RWPE1 (cell line): ENCODE measurements at places on chromosomes 3 and 15.

DNA sequence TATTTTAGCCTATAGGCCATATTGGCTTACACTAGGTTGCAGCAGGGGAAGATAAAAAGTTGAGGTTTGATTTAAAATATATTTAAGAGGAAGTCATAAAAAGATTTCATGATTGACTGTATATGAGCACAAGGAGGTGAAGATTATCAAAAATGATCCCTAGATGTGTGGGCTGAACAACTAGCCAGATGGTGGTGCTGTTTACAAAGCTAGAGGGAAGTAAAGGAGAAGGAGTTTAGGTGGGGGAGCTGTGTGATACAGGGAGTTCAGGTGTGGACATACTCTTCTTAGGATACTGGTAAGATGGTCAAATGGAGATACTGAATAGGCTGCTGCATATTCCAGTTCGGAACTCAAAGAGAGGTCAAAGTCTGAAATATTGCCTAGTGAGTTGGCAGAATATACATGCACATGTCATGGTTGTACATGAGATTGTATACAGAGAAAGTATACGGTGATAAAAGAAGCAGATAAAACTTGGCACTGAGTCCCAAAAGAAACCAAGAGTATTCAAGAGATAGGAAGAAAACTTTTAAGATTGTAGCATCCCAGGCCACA lies 727.8 kb downstream of the NLGN1 start:
- DNase-seq, result peak; percentile 3

- DNase-seq, result peak; percentile 68
These were observed 9.6 kb upstream of the PSMD2 start for GRCh38 chr3:184289426-184289938.

DNA sequence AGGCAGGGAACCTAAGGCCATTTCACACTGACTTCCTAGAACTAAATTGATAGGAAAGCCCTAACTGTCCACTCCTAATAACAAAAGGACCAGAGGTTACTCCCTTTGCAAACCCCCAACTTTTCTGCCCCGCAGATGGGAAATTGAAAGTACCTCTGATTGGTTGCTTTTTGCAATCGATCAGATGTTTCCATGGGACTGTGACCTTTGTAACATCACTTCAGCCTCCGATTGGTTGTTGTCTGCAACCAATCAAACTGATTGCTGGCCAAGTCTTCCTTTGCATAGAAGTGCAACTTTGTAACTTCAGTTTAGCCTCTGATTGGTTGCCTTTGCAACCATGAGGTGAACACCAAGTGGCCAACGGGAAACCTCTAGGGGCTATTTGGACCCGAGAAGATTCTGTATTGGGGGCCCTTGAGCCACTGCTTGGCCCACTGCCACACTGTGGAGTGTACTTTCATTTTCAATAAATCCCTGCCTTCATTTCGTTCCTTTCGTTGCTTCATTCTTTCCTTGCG lies 11.3 kb upstream of the KNL1 start:
- no peak for DNase-seq

DNA sequence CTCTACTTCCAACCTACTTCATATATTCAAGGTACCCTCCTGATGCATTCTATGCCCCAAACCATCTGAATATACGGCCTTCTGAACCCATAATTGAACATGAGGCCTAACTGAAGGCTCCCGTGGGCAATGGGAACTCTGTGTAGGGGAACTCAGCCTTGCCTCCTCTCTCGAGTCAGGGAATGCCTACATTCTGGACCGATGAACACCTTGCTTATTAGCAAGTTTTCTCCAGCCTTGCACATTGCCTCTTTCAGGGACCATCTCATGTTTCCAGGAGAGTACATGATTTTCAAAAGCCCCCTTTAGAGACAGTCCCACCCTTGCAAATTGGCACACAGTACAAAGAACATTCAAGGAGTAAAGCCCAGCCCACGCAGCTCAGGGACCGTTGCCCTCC lies 26.3 kb upstream of the GALNT15 start:
- DNase-seq, result no peak

DNA sequence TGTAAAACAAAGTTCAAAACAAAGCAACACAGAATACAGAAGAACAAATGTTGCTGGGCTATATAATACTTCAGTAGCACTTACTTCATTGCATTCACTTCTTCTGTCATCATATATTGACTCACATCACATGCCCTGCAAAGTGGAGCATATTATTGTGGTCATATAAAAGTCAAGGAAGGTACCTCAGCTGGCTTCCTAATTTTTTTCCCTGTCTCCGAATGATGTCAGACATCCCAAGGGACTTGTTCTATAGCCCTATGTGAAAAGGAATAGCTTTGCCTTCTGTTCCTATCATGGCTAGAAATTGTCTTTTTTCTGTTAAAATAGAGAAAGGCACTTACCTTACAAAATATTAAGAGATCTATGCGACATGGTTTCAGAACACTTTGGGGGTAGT lies 109.4 kb downstream of the LRTM1 start:
- DNase-seq, result no peak

DNA sequence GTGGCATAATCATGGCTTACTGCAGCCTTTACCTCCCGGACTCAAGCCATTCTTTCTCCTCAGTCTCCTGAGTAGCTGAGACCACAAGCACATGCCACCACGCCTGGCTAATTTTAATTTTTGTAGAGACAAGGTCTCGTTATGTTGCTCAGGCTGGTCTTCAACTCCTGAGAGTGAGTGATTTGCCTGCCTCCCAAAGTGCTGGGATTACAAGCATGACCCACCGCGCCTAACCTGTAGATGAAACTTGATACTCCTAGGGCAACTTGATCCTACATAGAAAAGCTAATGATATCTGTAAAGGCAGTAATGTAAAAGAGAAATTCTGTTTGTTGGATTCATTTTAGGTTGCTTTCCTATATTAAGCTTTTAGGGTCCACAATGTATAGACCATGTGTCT lies 391.9 kb upstream of the THRB start:
- no peak for DNase-seq

DNA sequence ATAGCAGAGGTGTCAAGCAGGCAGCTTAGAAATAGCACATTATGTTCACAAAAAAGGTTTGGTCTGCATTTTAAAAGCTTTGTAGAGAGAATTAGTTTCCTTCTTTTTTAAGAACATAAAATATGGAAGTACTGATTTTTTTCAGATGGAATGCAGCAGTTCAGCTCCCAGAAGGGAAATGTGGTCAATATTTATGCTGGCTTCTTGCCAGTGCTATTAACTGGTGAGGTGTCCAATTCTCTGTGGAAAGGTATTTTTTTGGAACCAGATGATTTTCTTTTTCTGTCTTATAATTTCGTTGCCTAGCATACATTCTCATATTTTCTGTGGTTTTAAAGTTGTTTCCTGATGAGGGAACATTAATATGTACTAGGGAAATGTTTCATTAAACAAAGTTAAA lies 211.4 kb upstream of the ZNF385D start:
- no peak for DNase-seq

- DNase-seq, result no peak
These were observed 9.0 kb upstream of the SLC25A26 start for GRCh38 chr3:66211779-66212178.

GRCh38 chr15:74311734-74312444 lies 55.6 kb downstream of the CYP11A1 start:
- DNase-seq, result peak; percentile 29

DNA sequence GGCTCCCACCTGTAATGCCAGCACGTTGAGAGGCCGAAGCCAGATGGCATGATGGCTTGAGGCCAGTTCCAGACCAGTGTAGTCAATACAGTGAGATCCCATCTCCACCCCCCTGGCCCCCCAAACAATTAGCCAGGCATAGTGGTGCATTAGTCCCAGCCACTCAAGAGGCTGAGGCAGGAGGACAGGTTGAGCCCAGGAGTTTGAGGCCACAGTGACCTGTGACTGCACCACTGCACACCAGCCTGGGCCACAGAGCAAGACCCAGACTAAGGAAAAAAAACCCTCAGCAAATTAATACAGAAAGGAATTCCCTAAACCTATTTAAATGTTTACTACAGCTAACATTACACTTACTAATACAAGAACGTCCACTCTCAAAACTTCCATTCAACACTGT lies 424.6 kb downstream of the SHQ1 start:
- DNase-seq, result no peak

DNA sequence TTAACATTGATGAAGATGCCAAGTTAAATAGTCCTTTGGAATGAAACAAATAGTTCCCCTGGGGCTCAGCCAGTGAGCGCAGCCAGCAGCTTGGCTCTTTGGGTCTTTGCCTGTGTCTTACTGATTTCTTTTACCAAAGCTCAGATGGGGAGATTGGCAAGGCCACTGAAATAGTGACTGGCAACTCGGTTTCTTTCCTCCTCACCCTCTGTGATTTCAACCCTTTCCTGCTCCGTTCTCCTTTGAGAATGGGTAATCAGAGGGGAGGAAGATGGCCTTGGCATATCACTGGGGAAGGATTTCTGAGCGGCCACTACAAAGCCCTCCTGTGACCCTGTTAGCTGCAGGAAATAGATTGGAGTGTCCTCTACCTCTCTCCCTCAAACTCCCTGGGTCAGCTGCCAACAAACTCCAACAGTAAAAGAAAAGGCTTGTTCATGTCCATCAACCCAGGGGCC lies 337.1 kb upstream of the LRRFIP2 start:
- DNase-seq, result no peak

- DNase-seq, result no peak
These were observed 69.3 kb downstream of the CHST2 start for GRCh38 chr3:143188881-143189280.

GRCh38 chr3:32912046-32912445 lies 39.4 kb upstream of the CCR4 start:
- no peak for DNase-seq

- no peak for DNase-seq
These were observed 3.4 kb upstream of the TLR9 start for GRCh38 chr3:52228751-52229291.

- peak; percentile 5 for DNase-seq
These were observed 11.0 kb downstream of the FBLN2 start for GRCh38 chr3:13559764-13560525.

DNA sequence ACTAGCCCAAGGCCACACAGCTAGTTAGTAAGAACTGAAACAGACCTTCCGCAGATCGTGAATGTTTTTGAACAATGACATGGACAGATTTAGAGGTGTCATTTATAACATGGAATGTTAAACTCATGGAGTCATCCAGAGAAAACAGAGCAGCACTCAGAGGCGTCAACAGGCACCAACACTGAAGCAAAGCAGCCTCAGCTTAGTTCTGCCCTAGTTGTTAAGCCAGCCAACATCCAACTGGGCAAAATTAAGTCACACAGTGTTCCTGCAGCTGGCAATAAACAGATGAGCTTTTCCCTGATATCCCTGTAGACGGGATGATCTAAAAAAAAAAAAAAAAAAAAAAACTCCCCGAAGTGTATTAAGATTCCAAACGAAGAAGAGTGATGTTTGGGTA lies 13.6 kb downstream of the DCLK3 start:
- no peak for DNase-seq

DNA sequence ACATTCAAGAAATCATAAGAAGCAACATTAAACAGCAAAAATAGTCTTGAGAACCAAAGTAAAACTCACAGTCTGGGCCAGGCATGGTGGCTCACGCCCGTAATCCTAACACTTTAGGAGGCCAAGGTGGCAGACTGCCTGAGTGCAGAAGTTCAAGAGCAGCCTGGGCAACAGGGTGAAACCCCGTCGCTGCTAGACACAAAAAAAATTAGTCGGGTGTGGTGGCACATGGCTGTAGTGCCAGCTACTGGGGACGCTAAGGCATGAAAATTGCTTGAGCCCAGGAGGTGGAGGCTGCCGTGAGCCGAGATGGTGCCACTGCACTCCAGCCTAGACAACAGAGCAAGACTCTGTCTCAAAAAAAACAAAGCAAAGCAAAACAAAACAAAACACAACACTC lies 117.7 kb upstream of the GOLGA6L6 start:
- no peak for DNase-seq

DNA sequence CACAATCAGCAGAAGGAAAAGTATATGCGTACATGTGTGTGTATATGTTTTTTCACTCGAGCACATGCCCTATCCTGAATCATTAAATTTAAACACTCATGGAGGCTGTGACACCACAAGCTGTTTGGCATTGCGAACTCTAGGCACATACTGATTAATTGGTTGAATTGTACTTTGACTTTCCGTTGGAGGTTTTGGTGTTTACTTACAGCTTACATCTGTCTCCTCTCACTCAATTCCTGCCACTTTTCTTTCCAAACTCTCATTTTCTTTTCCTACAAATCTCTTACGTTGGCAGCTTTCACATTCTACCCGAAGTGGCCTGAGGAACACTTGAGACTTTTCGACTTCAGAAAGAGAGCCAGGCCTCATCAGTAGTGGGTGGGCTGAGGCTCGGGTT lies 434.1 kb upstream of the SEMA6D start:
- no peak for DNase-seq

DNA sequence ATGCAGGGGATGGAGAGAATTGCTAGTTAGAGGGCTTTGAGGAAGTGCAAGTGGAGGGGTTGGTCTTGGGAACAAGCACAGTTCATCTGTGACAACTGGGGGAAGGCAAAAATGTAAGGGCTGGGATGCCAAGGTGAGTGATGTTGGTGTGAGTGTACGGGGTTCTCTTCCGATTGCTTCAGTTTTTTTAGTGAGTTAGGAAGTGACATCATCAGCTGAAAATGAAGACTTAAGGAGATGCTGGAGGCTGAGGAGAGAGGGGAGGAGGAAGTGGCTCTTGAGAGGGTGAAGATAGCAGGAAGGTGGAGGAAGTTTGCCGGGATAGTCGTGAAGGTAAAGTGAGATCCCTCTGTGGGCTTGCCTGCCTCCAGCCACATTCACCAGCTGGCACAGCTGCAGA lies 12.7 kb downstream of the TICRR start:
- peak; percentile 41 for DNase-seq

DNA sequence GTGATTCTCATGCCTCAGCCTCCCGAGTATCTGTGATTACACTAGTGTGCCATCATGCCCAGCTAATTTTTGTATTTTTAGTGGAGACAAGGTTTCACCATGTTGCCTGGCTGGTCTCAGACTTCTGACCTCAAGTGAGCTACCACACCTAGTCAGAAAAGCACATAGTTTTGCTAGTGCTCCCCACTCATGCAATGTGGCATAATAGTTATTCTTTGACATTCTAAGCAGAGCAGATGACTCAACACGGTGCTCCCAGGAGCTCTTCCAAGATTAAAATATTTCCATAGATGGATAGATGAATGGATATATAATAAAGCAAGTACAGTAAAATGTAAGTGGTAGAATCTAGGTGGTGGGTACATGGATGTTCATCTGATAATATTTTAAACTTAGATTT lies 53.1 kb upstream of the GK5 start:
- no peak for DNase-seq

GRCh38 chr3:145269106-145269505 lies 891.9 kb downstream of the PLOD2 start:
- DNase-seq, result no peak

- DNase-seq, result no peak
These were observed 10.8 kb downstream of the CLCN2 start for GRCh38 chr3:184350618-184351017.

GRCh38 chr15:63042877-63043334 lies 359 bp downstream of the TPM1 start:
- DNase-seq, result no peak
